ENCODE measurements at places on chromosomes 16 and 17.

GRCh38 chr17:67982034-67982640 is 14.1 kb downstream of the C17orf58 start:
- no peak for DNase-seq

DNA sequence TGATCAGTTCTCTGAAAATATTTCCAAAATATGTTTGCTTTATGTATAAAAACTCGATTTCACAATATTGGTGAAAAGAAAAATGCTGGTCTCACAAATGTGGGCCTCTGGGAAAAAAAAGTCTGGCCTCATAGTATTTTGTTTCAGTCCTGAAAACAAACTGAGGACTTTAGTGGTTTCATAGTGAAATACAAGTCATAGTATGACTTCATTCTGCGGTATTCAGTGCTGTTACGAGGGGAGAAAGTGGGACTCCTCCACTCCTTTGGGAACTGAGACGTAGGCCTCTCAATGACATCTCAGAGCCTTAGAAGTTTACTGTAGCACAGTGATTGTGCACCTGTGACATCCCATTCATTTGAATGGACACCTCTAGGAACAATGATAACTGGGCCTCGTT is 56.0 kb downstream of the CYB561 start:
- no peak for DNase-seq

- DNase-seq: no peak
These were observed 164.4 kb upstream of the CIBAR2 start for GRCh38 chr16:85276721-85277120.

GRCh38 chr16:16073001-16073545 is 123.7 kb downstream of the ABCC1 start:
- DNase-seq: no peak

GRCh38 chr17:5418858-5419355 is 555 bp downstream of the NUP88 start:
- peak; percentile 49 for DNase-seq

DNA sequence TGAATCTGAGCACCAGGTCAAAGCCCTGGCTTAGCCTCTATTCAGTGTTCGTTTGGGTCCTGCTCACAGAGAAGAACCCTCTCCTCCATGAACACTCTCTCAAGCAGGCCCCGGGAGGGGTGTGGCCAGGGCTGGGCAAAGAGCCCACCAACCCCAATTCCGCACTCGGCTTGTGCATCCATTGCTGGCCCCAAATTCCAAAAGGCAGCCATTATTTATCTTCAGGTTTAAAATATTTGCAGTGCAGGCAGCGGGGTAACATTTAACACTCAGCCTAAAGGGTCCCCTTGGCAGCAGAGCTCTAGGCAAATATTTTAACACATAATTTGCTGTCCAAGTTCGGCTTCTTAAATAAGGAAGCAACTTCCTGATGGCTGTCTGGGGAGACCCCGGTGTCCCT is 115.7 kb downstream of the ZNF423 start:
- DNase-seq: no peak

- DNase-seq: no peak
These were observed 15.8 kb upstream of the RGS9 start for GRCh38 chr17:65121368-65121767.

DNA sequence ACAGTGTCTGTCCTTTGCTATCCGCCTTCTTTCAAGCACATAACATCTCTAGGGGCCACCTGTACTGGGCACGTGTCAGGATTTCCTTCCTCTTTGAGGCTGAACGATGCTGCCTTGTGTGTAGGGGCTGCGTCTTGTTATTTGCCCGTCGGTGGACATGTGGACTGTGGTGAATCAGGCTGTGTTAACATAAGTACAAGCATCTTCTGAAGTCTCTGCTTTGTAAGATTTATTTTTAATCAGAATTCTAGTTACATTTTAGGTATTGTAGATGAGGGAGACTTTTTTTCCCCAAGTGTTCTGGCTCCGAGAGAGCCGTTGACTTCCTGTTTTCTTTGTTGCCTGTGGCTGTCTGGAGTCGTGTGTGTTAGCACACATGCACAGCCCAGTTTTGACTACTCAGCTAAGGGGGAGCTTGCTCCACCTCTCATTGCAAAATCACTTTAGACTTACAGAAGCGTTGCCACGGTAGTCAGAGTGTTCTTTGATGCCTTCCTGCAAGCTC is 26.1 kb downstream of the SPG7 start:
- DNase-seq: peak; percentile 31

DNA sequence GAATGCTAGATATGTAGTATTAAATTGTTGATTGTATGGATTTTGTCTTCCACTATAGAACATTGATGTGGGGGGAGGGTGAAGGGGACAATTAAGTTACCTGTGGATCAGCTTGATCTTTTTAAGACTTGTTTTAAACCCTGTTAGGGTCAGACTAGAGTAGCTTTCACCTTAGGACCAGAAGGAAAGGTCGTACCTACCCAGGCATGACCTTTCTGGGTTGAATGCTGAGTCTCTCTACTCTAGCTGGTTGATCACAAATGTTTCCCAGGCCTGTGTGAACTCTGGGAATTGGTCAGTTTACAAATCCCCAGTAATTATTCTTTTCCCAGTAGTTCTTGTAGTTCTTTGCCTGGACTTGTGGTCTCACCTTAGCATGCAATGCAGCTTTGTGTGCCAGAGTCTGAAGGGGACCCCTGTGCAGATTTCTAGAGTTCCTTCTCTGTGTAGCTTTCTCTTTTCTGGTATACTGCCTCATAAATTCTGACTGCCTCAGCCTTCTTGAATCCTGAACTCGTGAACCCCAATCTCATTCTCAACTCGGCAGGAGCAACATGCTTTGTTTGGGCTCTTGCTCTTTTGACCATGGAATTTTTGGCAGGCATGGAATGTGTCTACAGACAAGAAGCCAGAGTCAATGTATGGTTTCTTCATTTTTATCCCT is 54.1 kb downstream of the VMP1 start:
- no peak for DNase-seq

DNA sequence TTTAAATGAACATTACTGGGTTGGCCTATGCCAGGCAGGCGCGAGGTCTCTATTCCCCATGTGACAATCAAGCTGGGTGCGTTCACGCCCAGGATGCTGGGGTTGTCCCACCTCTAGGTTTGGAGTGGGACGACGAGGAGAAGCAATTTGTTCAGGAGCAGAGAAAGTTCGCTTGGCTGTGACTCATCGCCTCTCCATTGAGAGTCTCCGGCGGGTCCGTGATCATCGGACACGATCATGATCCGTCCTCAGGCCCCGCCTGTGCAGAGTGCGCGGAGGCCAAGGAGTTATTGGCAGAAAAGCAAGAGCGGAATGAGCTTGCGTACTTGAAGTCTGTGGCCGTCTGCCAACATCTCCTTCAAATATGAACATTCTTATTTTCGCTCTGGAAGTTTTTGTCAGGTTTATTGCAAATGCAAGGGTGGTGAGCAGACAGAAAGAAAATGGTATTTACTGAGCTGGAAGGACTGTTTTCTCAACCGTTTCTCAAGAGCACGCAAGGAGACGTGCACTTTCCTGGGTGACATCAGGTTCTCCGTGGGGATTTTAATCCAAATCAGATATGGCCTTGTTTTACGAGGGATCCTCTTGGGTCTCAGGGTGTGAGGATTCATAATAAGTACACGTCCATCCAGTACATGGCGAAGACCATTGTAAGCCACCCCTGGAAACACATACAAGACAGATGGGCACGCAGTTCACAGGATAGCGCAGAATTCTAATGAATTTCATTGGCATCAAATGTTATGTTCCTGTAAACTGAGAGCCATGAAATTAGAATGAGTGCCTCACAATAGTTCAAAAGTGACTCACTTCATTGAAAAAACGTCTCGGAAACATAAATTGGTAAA is 70.1 kb upstream of the CREBBP start:
- no peak for DNase-seq

DNA sequence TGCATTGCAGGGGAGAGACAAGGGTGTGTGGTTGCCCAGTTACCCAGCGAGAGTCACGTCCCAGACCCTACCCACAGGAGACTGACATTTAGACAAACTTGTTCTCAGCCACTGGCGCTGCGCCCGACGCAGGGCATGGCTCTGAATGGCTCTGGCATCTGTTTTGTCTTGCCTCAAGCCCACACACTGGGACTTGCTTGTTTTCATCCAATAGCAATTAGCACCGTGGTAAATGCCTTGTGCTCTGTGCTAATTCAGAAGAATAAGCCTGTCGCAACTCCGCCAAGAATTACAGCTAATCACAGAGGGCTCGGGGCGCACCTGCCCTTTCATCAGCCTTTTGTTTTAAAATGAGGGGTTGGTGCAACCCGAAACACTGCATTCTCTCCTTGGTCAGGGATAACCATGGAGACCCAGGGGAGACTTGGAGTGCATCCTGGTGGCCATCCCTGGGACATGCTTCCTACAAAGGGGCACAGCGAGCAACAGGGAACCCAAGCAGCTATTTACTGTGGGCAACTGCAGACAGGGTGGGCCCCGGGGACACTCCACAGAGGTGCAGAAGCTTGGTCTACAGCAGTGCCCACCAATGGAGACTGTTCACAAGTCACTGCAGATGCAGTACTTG is 220.6 kb upstream of the ZFHX3 start:
- DNase-seq: no peak

- DNase-seq: no peak
These were observed 1.1 kb upstream of the RAPGEFL1 start for GRCh38 chr17:40175928-40176753.

GRCh38 chr17:32976131-32976530 is 15.5 kb upstream of the SPACA3 start:
- no peak for DNase-seq

DNA sequence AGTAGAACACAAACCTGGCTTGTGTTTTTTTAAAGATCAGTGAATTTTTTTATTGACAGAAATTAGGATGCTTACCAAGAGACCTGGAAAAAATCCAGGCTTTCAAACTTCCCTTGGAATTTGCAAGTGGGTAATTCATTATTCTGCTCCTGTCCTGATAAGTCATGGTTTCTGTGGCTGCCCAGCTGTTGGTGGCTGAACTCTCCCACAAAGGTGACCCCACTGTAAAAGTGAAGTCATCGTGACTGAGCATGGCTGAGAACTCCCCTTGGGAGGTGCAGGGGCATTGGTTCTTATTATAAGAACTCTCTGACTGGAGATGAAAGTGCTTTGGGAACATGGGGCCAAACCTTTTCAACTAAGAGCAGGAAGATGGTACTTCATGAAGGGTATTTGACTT is 46.6 kb upstream of the TANC2 start:
- no peak for DNase-seq

GRCh38 chr17:58382108-58382871 is 30.3 kb upstream of the SUPT4H1 start:
- no peak for DNase-seq

GRCh38 chr17:55722742-55723487 is at the start of gene TMEM100:
TSS of gene TMEM100 (minus strand) at chr17:55722864. CDS start at chr17:55721070, 1,794 bp downstream.
- DNase-seq: no peak

GRCh38 chr16:23074423-23074822 is 74.8 kb downstream of the USP31 start:
- DNase-seq: no peak

DNA sequence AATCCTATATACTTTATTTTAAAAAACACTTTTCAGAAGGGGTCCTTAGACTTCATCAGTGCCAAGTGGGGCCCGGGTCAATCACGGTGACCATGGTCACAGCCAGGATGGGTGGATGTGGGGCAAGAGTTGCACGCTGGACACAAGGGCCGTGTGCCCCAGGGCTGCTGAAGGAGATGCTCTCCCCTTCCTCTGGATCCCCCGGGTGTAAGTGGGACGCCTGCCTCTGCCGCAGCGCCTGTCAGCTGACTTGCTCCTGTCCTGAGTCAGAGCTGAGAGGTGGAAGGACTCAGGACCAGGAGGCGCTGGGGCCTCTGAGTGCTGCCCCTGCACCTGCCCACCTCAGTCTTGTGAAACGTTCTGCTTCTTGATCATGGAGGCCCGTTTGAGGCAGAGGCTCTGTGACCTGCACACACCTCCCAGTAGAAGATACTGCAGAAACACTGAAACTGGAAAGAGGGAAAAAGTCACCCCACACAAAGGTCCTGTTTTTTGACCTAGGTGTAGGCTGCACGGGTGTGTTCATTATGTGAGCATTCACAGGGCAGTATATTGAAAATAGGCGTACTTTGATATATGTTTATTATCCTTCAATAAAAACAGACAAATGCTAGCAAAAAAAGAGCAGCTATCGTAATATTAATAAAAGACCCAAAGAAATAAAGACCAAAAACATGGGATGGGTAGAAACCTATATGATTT is 40.9 kb upstream of the BAHCC1 start:
- no peak for DNase-seq

GRCh38 chr16:12944300-12944699 is 42.9 kb downstream of the SHISA9 start:
- DNase-seq: no peak

DNA sequence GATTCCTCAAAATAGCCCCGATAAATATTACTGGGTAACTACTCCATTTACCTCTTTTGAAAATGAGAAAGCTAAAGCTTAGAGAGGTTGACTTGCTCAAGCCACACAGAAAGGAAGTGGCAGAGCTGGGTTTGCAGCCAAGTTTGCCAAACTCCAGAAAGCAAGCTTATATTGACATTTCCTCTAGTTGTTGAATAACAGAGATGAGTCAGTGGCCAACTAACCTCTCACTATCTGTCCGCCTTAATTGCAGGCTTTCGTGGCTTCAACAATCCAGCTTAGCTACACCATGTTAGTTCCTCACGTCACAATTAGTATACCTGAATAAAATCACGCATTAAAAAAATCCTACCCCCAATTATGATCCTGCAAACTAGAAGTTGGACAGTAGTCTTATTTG is 151.7 kb downstream of the CNTNAP4 start:
- DNase-seq: no peak

DNA sequence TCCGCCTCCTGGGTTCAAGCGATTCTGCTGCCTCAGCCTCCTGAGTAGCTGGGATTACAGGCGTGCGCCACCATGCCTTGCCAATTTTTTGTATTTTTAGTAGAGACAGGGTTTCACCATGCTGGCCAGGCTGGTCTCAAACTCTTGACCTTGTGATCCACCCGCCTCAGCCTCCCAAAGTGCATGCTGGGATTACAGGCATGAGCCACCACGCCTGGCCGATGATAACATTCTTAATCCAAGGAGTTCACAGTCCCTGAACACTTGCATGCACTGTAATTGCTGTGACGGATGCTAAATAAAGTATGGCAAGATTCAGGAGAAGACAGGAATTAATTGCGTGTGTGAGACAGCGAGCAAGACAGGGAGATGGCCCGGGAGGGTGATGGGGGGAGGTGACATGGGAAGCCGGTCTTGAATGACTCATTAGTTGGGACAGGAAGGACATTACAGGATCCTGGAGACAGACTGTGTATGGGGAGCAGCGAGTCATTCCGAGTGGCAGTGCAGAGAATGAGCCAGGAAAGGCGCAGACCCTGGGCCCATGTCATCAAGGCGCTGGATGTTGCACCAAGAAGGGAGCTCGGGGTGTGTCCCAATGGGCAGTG is 6.7 kb downstream of the ABCA3 start:
- DNase-seq: no peak
